ENCODE measurements at places on chromosomes 4 and X. TPM values are rescaled to one million over a fixed set of nuclear protein-coding genes. Genes with fewer than 3 reads are reported as not detected.
A peak's percentile ranks its signal among the peaks of the same experiment; 100 is the strongest.

PRR32 gene
- total RNA-seq: not detected

ANOS1 gene
- total RNA-seq: 0.22 TPM

ALB gene
- total RNA-seq: not detected

ETDB gene
- total RNA-seq: not detected

SMIM10L2A gene
- 0.65 TPM for total RNA-seq

ANXA3 gene
- 23.8 TPM for total RNA-seq

CCDC110 gene
- total RNA-seq: 0.44 TPM

PARM1 gene
- not detected for total RNA-seq

REELD1 gene
- total RNA-seq: not detected

NONO gene
- 309 TPM for total RNA-seq

GLRA2 gene
- total RNA-seq: not detected

TDO2 gene
- not detected for total RNA-seq

DMRTC1 gene
- total RNA-seq: not detected

GALNTL6 gene
- not detected for total RNA-seq

TMEM175 gene
- total RNA-seq: 8.5 TPM

MFAP3L gene
- total RNA-seq: 5.4 TPM

TREX2 gene
- total RNA-seq: 4.4 TPM

PLP2 gene
- 12.6 TPM for total RNA-seq

DNA sequence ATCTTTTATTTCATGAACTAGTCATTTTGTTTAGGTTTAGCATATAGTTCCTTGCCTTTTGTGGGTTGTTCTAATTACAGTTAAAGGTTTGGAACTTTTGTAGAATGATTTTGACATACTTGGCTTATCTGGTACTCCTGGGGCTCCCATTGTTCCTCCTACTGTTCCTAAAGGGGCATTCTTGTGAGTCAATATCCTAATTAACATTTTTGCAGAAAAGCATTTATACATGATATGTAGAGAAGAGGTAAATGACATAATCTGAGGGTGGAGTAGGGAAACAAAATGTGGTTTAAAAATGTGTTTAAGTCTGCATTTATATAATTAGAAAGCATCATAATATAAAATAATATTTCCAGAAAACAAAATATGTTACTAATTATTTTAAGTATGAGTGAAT, 529.2 kb downstream of the FAT4 start:
- DNase-seq: no peak

- DNase-seq: no peak
Measured at GRCh38 chr4:166460769-166461550, 587.9 kb downstream of the TLL1 start.

GRCh38 chrX:123298026-123298425, 113.9 kb downstream of the GRIA3 start:
- no peak for DNase-seq

- peak; percentile 60 for DNase-seq
Measured at GRCh38 chrX:46589977-46590723, 16.6 kb downstream of the CHST7 start.

- DNase-seq: no peak
Measured at GRCh38 chrX:153576961-153577360, 22.0 kb downstream of the CCNQ start.

- DNase-seq: no peak
Measured at GRCh38 chr4:150462743-150463142, 119.2 kb upstream of the MAB21L2 start.

DNA sequence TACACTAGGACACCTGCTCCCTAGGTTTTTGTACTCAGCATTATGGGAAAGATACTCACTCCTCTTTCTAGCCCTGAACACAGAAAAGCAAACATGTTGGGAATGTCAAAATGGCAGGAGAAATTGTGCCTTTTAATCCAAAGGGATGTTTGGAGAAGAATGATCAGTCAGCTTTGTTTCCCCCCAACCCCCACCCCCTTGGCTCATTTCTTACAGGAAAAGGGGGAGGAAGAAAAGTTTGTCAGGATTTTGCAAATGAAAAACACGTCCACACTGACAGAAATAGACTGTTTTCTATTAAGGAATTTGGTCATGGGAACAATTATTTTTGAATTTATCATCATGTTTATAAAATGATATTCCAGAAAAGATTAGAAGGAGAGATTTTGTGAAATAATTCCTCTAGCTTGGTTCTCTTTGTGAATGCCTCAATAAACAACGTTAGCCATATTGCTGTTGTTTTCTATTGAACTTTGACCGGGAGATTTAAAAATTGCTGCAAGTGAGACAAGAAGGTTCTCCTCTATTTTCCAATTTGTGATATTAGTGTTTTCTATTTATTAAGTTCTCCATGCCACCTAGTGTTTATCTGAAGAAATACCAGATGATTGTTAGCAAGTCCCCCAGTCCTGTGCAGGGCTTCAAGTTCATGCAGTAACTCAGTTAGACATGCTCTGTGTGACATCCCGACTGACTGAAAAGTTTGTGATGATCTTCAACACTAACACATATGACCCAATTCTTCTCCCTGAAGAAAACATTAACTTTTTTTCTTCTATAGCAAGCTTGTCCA, 31.3 kb upstream of the TFDP3 start:
- no peak for DNase-seq

- no peak for DNase-seq
Measured at GRCh38 chr4:19417256-19417655, 834.4 kb upstream of the SLIT2 start.

DNA sequence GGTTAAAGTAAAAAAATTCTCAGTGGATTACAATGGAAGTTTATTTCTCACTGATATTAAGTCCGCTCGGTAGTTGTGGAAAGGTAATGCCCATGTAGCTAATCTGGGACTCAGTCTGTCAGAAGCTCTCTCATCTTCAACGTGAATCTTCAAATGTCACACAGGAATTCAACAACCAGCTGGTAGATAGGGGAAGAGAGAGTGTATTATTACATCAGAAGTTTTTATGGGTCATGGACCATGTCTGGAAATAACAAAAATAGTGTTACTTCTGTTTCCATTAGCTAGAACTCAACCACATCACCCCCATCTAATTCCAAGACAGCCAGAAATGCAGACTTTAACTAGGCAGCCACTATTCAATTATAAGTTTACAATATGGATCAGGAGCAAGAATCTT, 506.1 kb upstream of the HTR2C start:
- DNase-seq: no peak

- DNase-seq: no peak
Measured at GRCh38 chr4:149296503-149296902, 519.1 kb downstream of the IQCM start.

DNA sequence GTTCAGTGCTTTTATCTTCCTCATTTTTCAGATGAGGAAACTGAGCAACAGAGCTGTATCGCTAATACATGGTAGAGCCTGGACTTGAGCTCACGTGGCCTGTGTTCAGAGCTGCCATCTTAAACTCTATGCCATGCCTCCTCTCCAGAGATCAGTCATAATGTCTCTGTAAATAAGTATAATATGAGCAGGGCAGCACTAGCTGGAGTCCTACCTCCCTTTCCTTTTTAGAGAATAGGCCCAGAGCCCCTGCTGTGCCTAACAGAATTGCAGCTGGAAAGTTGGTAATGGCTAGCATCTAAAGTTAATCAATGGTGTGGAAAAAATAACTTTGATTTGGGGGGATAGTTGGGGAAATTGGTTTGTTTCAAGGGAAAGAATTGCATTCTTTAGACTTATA, 20.4 kb downstream of the CASP6 start:
- no peak for DNase-seq

- DNase-seq: no peak
Measured at GRCh38 chrX:133495464-133496391, 80.4 kb upstream of the GPC4 start.

- peak; percentile 40 for DNase-seq
Measured at GRCh38 chr4:127622921-127623796, 9.6 kb upstream of the INTU start.

DNA sequence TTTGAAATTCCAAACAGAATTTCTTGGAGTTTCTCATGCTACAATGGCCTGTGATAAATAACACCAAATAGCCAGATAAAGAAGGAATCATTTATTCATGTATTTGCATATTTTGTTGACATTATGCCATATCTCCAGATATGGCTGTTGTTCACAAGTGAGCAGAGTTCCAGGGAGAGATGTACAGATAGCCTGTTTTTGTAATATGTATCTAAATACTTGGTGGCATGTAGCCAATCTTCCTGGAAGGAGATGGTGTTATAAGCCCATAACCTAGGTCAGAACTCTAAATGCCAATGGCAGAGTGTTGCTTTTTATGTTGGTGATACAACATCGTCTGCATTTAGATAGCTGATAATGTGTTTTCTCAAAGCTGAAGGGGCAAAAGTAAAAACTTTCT, 292.2 kb downstream of the FBXO8 start:
- no peak for DNase-seq

- peak; percentile 4 for DNase-seq
Measured at GRCh38 chr4:100117750-100118149, 72.5 kb downstream of the DDIT4L start.

GRCh38 chrX:101787934-101788333, 128.3 kb upstream of the ARMCX2 start:
- no peak for DNase-seq

DNA sequence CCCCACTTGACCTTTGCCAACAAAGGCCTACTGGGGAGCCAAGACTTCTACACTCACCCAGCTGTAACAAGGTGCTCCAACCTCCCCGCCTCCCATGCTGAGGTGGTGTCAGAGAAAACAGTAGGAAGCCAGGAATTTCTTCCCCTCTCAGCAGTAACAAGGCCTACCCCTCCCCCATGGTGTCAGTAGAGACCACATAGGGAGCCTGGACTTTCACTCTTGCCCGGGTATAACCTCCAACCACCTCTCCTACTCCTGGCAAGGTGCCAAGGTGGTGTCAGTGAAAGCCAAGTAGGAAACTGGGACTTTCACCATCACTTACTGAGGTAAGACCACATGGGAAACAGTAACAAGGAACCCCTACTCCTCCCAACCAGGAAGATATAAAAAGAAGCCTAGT, 93.1 kb downstream of the SLC16A2 start:
- DNase-seq: no peak

DNA sequence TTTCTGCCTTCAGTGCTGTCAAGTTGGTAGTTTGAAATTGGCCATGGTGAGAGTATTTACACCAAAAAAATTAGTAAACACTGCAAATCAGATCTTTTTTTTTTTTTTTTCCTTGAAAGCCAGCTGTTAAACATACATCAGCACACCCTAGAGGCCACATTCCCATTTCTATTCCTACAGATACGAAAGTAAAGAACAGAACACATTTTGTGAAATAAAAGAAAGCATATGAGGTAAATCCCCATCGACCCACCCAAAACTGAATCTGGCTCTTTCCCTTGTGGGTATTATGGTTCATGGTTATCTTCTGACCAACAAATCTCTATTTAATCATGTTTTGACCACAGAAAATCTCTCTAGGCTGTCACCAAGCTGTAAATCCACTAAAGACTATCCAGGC, 41.8 kb upstream of the AP1AR start:
- peak; percentile 39 for DNase-seq

- DNase-seq: no peak
Measured at GRCh38 chr4:174408841-174409552, 113.3 kb downstream of the HPGD start.

GRCh38 chr4:142326181-142326580, 519.9 kb downstream of the INPP4B start:
- DNase-seq: no peak

GRCh38 chrX:55030271-55031205, at the start of gene ALAS2:
ALAS2 (minus strand) TSS chrX:55030977; CDS start chrX:55026000, 4,977 bp downstream.
- DNase-seq: no peak

GRCh38 chr4:88960576-88960975, 96.4 kb downstream of the FAM13A start:
- peak; percentile 16 for DNase-seq
